ENCODE measurements at places on chromosomes 13 and 19.

DNA sequence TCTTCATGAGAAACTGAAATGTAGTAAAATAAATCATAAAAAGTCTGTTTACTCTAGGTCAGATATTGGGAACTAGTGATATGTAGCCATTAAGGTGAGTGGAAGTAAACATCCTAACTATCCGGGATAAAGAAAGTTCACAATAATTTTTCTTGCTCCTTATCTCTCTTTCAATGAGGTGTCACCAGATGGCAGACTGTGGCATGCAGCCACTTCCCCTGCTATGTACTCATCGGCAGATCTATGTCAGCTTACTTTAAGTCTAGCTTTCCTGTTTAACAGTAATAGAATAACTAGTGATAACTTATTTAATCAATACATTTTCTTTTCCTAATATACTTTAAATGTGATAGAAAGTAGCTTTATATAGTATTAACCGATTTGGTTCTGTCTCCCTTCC is 181.9 kb downstream of the NDFIP2 start:
- DNase-seq: no peak

GRCh38 chr19:2902590-2903218 is 2.0 kb downstream of the ZNF57 start:
- no peak for DNase-seq

- DNase-seq: no peak
Measured at GRCh38 chr13:37954191-37954590, 84.6 kb upstream of the TRPC4 start.

DNA sequence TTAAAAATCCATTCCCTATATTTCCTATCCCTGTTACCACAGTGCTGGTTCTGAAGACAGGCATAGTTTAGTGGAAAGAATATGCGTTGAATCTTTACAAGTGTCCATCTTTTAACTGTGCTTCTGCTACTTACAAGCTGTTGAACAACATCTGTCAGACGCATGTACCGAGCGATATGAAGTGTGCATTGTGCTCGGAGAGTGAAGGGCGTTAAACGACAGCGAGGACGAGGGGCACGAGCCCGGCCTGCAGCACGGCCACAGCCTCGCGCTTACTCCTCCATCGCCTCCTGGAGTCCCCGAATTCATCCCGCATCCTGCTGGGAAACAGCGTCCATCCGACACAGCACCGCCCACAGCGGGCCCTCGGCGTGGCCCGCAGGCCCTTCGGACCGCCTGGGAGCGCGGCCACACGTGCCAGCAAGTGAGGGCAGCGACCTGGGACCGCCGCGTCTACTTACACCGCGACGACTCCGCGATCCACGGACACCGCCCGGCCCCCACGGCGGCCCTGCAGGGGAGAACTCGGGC is 514 bp downstream of the PCID2 start:
- DNase-seq: no peak

DNA sequence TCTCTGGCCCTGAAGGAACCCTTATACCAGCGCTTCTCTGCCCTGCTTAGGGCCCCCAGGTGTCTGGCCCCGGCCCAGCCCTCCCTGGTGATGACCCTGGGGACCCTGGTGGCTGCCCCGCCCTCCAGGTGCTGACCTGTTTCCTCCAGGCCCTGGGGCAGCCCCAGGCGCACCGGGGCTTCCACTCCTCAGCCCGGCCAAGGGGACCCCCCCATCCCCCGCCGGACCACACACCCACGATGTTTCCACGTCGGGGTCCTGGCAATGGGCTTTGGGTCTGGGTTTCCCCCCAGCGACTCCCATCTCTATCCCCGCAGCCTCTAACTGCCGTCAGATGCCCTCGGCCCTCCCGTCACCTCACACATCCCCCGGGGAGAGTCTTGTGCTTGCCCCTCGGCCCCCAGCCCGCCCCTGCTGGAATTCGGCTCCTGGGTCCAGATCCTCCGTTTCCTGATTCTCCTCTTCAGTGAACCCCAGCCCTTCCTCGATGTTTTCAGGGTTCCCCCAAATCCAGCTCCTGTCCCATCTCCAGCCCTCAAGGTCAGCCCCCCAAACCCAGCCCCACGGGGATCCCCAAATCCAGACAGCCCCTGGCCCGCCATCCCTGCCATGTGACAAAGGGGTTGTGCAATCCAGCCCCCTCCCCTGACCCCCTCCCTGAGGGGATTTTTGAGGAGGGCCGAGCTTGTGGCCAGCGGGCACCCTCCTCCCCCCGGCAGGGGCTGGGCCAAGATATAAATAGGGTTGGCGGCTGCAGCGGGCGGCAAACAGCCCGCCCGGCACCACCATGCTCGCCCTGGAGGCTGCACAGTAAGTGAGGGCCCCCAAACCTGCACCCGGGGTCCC is at the start of gene SPIB:
Gene SPIB, plus strand, starts transcription at position 763 of the 846 bp plus-strand sequence. Its CDS starts 25 bp downstream, at position 788.
- DNase-seq: no peak

DNA sequence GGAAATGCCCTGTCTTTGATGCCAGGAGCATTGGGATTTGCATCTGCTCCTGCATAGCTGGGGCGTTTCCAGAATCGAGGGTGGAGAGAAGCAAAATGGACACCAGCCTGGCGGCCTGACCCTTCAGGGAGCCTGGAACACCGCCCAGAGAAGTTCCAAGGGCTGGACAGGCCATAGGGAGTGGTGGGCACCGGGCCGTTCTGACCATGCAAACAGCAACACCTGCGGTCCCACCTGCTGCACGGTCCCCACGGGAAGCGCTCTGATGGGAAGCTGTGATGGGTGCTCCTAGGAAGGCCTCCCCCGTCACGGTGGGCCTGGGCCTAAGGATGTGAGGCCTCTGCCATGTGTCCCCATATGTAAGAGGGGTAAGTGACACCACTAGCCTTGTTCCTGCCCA is 34.2 kb upstream of the ANKRD10 start:
- no peak for DNase-seq

- no peak for DNase-seq
Measured at GRCh38 chr19:10727685-10728201, 9.9 kb downstream of the DNM2 start.

DNA sequence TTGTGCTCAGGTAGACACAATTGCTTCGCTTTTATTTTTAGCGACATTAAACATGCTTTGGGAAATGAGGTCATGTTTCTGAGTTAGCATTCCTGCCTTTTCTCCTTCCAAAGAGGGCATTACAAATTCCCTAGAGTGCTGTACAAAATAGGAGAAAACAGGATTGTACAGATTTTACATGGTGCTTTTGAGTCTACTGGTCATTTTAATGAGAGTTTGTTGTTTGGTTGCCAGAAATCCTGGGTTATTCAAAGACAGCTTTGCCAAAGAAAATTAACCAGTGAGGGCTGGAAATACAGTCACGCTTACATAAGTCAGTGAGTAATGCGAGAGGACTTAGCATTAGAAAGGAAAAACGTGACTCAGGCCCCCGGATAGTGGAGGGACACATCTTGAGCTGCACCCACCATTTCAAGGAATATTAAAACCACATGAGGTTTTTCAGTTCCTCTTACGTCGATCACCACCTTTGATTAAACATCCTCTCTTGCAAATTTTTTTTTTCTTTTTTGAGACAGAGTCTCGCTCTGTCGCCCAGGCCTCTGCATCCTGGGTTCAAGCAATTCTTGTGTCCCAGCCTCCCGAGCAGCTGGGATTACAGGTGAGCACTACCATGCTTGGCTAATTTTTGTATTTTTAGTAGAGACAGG is 55.4 kb downstream of the SACS start:
- no peak for DNase-seq

Measured in nucleus accumbens (tissue), 56 donors.